Erythroblast (primary cell): ENCODE measurements at places on chromosomes 13 and 19.

- DNase-seq: no peak
These were observed 5.5 kb downstream of the SLC15A1 start for GRCh38 chr13:98746968-98747367.

DNA sequence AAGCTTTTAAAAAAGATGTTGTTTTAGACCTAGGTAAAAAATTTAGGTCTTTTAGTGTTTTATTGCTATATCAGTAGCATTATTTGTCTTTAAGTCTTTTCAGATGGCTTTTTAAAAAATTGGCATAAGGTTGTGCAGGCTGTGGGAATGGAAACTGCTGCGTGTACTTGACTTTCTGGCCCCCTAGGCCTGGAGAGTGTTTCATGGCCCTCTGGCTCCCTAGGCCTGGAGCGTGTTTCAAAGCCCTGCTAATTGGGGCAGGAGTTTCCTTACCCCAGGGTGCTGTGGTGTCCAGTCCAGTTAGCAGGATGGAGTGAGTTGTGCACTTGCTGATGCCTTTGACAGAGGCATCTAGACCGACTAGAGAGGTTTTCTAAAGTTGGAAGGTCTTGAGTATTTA, 23.8 kb downstream of the PRAM1 start:
- DNase-seq: no peak

- peak; percentile 90 for DNase-seq
These were observed 442 bp downstream of the REXO1 start for GRCh38 chr19:1847684-1848398.

DNA sequence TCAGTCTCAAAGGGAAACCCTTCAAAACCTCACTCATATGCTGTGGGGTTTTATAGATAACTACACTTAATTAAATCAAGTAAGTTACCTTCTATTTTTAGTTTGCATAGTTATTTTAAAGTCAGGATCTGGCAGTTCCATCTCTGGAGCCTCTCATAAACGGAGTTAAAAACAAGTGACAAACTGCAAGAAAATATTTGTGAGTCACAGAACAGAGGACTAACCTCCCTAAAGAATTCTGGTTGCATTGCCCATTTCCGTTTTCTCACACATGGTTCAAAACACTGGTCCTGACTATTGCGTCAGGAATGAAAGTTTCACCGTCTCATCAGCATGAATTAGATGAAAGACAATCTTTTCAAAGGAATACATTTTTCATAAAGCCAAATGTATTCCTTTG, 10.6 kb downstream of the RXFP2 start:
- no peak for DNase-seq

GRCh38 chr19:18304208-18304457, 18.7 kb downstream of the LSM4 start:
- DNase-seq: no peak

GRCh38 chr13:27789153-27789494, 3.2 kb upstream of the GSX1 start:
- no peak for DNase-seq

- DNase-seq: no peak
These were observed 491.0 kb downstream of the FGF9 start for GRCh38 chr13:22161871-22162270.

GRCh38 chr19:15378534-15379082, 979 bp downstream of the AKAP8 start:
- peak; percentile 66 for DNase-seq

- DNase-seq: no peak
These were observed 176.5 kb upstream of the UBL3 start for GRCh38 chr13:30026909-30027308.

- peak; percentile 72 for DNase-seq
These were observed 5.1 kb downstream of the USE1 start for GRCh38 chr19:17220207-17220758.

GRCh38 chr19:58010507-58010906, 7.9 kb upstream of the ZNF606 start:
- DNase-seq: no peak

GRCh38 chr19:33814181-33815165, 17.8 kb downstream of the KCTD15 start:
- no peak for DNase-seq

DNA sequence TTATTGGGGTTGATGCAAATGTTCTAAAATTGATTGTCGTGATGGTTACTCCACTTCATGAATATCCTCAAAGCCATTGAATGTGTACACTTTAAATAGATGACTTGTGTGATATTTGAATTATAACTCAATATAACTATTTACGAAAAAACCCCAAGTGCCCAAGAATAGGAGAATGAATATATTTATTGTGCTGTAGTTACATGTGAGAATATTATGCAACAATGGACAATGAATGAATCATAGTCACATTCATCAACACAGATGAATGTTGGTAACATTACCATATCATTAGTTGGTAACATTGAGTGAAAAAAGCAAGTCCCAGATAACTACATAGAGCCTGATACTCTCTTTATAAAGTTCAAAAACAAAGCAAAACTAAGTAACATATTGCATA, 127.8 kb upstream of the UBL3 start:
- no peak for DNase-seq

DNA sequence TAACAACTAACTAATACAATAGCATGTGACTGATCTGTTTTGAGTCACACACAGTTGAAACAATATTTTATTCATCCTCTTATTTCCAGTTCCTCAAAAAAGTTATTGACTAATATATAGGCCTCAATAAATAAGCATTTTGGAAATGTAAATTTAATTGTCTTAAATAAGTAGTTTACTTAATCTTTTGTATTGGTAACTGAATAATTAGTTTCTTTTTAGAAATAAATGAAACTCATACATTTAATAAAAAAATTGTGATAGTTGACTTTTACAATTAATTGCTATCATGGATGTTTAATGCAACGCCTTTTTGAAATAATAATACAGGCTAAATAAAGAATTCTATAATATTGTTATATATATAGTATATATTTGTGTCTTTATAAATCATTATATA, 500.8 kb upstream of the PCDH20 start:
- DNase-seq: no peak

- no peak for DNase-seq
These were observed 38.8 kb upstream of the TUBGCP3 start for GRCh38 chr13:112626761-112627160.

DNA sequence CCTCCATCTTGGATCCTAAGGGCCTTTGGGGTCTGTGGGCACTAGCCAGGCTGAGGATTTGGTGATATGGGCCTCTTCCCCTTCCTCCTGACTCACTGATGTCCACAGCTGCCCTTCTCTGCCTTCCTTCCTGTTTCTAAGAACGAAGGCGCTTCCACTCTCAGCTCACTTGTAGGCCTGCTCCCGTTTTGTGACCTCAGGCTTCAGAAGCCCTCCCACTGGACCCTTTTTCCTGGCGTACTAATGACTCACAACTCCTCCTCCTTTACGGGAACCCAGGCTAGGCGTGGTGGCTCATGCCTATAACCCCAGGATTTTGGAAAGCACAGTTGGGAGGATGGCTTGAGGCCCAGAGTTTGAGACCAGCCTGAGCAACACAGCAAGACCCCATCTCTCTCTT, 55.6 kb downstream of the TMED1 start:
- DNase-seq: no peak

DNA sequence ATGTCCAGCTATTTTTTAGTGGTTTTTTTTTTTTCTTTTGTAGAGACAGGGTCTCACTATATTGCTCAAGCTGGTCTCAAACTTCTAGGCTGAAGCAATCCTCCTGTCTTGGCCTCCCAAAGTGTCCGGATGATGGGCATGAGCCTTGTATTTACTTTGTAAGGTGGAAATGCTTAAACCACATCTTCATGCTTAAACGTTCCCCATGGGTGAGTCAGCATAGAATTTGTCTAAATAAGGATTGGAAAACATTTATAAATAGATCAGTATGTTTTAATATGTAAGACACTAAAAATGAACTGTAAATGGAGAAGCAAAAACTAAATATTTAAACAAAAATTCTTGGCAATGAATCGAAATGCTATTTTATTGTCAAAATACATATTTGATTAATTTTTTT, 698.0 kb downstream of the PCDH9 start:
- no peak for DNase-seq

DNA sequence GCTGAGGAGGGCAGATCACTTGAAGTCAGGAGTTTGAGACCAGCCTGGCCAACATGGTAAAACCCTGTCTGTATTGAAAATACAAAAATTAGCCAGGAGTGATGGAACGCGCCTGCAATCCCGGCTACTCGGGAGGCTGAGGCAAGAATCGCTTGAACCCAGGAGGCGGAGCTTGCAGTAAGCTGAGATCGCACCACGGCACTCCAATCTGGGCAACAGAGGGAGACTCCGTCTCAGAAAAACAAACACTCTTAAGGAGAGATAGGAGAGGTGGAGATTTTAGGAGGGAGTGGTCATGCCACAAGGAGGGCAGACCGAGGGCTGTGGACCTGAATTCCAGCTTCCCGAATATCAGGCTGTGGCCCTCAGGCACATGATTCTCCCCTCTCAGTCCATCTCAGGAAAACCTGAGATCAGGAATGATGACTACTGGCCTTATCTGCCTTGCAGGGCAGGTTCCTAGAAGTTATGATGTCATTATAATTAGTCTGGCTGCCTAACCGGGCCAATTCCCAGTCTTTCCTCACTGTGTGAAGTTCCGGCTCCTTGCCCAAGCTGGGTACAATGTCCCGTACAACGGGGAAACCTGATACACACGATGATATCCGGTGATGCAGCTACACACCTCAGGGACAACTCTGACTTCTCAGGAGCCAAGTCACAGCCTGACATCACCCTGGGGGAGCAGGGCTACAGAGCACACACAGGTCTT, 2.5 kb downstream of the SLC35E1 start:
- DNase-seq: no peak

DNA sequence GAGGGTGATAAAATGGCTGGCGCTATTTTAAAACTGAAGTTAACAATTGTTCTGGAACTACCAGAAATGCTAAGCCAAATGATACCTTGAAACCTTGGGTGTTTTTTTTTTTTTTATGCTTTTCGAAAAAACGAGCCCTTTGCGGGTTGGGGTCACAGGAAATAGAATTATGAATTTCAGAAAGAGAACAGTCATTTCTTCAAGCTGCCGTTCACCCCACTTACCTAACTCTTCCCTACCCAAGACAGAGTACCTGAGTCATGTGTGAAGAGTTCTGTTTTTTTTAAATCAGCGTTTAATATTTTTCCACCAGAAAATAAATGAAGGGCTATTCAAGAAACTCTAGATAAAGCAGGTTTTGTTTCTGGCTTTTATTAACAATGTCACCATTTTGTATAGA, 35.3 kb downstream of the KLF2 start:
- DNase-seq: no peak

GRCh38 chr19:12689581-12690216, 1.9 kb downstream of the GNG14 start:
- no peak for DNase-seq

DNA sequence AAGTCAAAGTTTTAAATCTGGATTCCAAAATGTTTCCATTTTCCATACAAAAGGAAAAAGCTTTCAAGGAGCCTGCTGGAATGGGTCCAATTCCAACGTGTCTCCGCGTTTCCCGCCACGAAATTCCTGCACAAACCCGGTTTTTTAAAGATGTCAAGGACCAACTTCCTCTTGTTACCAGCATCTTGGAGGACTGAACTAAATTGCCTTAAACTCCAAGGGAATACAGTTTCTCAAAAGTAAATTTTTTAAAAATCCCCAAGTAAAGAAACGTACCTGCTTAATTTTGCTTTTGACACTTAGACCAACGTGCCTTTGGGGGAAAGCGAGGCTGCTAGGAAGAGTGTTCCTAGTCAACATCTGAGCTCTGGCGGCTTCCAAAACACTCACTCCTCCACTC, 12.3 kb upstream of the SOX1 start:
- DNase-seq: no peak

DNA sequence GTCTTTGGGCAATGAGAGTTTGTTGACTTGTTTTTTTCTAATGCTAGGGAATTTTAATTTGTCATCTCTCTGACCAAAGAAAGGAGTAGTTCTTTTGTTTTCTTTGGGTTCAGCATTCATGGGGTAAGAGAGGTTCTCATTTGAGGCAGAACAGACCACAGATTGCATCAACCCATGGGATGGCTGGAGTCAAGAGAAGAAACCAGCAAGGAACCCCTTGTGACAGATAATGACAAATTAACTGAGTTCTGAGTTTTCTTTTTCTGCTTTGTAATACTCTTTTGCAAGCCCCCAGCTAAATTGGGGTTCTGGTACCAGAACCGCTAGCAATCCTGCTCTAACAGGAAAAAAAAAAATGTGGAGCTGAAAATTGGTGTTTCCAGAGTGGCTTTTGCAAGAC, 864.1 kb downstream of the DIAPH3 start:
- DNase-seq: no peak

- DNase-seq: no peak
These were observed 3.5 kb downstream of the SIGLEC9 start for GRCh38 chr19:51128227-51128626.

GRCh38 chr19:29515706-29516357, 10.0 kb upstream of the VSTM2B start:
- no peak for DNase-seq

DNA sequence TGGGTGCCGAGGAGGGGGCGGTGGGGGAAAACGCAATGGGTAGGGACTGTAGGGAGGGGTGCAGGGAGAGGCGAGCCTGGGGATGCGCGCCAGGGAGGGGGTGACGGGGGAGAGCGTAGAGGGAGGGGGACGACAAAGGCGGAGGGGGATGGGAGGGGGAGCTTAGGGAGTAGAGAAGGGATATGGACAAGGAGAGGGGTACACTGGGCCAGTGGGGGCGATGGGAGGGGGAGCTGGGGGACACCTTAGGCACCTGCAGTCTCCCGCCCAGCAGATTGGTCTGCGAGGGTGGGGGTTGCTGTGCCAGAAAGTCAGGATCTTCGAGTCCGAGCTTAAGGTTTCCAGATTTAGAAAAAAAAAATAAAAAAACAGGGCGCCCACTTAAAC, 15.7 kb downstream of the CCDC124 start:
- DNase-seq: no peak

- DNase-seq: no peak
These were observed 103.1 kb upstream of the RNF113B start for GRCh38 chr13:98280176-98280510.

- DNase-seq: no peak
These were observed 3.1 kb upstream of the SUCLA2 start for GRCh38 chr13:48004201-48004600.

DNA sequence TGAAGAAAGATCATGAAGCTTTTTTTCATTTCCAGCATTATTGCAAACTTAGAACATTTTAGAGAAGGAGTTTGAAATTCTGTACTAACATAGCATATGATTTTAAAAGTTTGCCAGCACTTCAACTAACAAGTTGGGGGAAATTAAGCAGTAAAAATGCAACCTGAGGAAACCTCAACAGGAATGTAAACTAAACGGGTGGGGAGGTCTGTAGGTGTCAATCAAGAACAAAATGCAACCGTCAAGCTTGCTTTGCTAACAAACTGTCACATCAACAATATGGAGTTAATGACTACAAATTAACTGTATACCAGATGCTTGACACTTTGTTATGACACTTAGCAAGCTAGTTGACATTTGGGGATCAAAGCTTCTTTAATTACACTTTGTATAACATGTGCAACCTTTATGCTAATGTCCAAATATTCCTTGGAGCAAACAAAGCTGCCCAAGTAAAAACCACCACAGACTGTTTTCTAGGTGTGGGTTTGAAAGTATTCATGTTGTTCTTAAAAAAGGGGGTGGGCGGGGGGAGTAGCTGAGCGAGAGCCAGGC, 52.1 kb downstream of the DACH1 start:
- no peak for DNase-seq

- DNase-seq: no peak
These were observed 345 bp downstream of the ZNF257 start for GRCh38 chr19:22052644-22053013.

- DNase-seq: no peak
These were observed 15.7 kb downstream of the ZNF808 start for GRCh38 chr19:52542984-52543664.

GRCh38 chr13:28955264-28955966, 135.3 kb downstream of the MTUS2 start:
- DNase-seq: no peak
